CD4-positive, alpha-beta T cell (primary cell): ENCODE measurements at places on chromosomes 4 and X.

DNA sequence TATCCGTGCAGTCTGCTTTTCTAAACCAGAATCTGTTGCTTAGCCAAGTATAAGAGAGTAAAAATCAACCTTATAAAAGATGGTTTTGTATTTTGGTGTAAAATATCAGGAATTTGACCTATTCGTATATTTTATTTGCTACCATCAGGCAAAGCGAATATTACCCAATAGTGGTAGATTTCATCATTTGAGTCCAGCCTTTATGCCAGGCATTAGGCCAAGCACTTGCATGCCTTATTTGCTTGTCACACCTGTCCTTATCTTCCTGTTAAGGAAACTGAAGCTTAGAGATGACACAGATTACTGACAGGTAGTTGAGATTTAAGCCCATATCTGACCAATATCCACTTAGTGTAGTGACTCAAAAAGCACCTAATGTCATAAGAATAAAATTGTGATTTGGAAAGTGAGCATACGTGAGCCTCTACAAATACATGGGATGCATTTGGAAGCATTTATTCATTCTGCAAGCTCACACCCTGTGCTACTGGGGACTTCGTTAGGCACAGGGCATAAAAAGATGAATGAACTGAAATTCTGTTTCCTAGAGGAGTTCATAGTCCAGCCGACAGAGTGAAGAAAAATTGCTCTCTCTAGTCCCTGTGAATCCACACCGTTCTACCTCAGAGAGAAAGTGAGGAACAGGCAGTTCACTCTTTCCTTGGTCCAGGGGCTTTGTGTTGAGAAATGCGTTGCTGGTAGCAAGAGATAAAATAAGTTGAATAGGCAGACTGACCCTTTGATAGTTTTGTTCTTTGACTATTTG is 2.3 kb upstream of the RNF212 start:
- no peak for DNase-seq

GRCh38 chr4:151426513-151426912 is 17.5 kb downstream of the FHIP1A start:
- DNase-seq: no peak

DNA sequence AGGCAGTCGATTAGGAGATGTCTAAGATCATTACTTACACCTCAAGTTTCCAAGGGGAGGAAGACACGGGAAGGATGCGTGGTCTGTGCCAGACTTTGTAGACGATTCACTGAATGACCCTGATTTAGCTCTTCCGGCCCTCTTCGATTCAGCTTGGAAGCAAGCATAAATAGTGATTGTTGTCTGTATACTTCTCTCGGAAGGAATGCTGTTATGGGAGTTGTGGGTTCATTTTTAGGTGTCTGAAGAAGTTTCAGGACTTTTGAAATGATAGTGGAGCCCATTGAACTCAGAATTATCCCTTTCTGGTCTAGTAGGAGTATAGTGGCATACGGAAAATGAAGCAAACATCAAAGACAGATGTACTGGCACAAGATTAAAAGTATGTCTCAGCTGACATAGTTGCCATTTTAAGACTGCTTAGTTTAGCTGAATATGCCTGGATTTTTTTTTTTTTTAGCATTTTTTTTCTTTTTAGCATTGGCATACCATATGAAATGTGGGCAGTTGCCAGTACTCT is 1.0 kb upstream of the ANKRD17 start:
- DNase-seq: peak; percentile 56

GRCh38 chrX:152912106-152912505 is 14.2 kb downstream of the ZNF185 start:
- DNase-seq: no peak

DNA sequence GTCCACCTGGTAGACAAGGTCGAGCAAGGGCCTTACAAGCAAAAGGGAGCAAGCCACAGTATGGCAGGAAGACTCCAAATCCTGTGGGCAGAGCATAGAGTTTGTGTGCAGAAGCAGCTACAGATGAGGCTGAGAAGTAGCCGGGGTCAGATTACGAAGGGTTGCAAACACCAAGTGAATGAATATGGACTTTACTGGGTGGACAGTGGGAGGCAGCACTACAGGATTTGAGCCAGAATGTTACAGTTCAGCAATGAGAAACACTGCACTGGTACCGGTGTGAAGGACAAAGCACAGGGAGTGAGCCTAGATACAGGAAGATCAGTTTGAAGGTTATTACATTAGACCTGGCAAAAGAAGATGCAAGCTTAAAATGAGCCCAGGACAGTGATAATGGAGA is 46.1 kb upstream of the HOPX start:
- no peak for DNase-seq

DNA sequence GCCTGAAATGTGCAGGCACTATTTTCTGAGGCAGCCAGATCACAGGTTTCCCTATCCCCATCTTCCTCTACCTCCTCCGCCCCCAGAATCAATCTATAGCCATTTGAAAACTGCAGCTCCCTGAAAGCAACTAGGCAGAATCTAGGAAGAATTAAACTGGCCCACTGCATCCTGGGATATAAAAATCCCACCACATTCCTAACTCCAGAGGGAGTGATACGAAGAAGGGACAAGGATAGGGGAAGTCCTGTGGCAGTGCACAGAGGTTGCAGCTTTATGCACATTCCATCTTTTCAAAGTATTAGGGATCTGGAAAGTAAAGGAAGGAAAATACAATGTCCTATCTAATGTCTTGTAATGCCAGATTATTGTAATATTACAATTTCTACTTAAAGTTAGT is 18.3 kb upstream of the HERC3 start:
- no peak for DNase-seq

GRCh38 chr4:14364953-14365536 is 637.2 kb upstream of the CPEB2 start:
- DNase-seq: no peak

- DNase-seq: no peak
Observed at GRCh38 chr4:10983885-10984640, 299.5 kb upstream of the CLNK start.

DNA sequence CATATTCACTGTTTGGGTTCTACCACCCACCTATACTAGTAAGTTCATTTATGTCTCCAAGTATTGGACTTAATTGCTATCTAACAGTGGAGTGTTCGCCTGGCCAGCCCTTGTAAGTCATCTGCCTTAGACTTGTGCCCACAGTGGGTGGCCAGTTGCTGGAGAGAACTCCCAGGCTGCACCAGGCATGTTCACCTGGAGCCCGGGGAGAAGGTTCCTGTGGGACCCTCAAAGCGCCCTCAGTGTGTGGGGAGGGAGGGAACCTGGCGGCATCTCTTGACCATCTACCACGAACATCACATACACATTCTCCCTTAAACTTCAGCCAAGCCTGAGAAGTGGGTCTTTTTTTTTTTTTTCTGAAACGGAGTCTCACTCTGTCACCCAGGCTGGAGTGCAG is 138.1 kb downstream of the CPZ start:
- DNase-seq: no peak

GRCh38 chr4:130031858-130032257 is 935.9 kb downstream of the C4orf33 start:
- DNase-seq: no peak

GRCh38 chr4:137572647-137573046 is 40.4 kb upstream of the PCDH18 start:
- no peak for DNase-seq

DNA sequence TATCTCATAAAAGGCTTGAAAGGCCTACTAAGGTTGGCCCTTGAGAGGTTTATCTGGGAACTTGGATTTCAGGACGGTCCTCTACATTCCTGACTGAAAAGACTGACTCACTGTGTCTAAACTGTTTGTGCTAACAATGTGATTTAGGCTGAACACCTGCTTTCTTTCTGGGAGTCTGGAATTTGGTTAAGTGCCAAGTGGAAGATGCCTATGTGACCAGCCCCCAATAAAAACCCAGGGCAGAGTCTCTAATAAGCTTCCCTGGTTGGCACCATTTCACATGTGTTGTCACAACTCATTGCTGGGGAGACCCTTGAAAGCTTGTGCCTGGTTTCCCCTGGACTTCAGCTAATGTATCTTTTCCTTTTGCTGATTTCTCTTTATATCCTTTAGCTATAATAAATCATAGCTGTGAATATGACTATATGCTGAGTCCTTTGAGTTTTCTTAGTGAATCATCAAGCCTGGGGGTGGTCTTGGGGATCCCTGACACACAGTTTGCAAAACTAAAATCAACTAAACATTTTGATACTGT is 55.1 kb downstream of the GPR82 start:
- no peak for DNase-seq

GRCh38 chr4:174119830-174120229 is 163.6 kb downstream of the FBXO8 start:
- DNase-seq: no peak

DNA sequence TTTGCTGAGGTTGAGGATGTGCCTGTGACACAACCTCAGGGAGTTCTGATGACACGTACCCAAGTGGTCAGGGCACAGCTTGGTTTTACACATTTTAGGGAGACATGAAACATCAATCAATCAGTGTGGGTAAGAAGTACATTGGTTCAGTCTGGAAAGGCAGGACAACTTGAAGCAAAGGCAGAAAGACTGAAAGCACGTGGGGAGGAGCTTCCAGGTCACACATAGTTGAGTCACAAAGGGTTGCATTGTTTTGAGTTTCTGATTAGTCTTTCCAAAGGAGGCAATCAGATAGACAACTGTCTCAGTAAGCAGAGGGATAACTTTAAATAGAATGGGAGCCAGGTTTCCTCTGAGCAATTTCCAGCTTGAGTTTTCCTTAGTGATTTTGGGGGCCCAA is 1910.0 kb upstream of the AGA start:
- DNase-seq: no peak

GRCh38 chr4:177235026-177235425 is 74.6 kb upstream of the NEIL3 start:
- DNase-seq: no peak

DNA sequence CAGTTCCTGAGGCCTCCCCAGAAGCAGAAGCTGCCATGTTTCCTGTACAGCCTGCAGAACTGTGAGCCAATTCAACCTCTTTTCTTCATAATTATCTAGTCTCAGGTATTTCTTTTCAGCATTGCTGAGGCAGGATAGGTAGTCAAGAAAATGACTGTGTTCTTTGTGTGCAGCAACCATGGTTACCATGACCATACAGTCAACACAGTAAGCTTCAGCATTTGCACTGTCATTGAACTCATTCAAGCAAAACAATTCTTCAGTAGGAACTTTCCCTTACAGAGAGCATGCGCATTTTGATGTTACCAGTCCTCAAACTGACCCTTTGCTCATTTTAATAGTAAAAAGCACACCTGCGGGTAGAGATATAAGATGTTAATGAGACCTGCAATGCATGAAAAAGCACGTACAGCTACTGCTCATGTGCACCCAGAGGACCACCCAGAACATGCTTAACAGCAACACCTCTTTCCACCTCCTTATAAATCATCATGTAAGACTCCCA is 180.8 kb downstream of the PRKX start:
- no peak for DNase-seq

GRCh38 chr4:54543088-54543795 is 114.5 kb upstream of the KIT start:
- no peak for DNase-seq

GRCh38 chr4:120753854-120754253 is 168.7 kb downstream of the PRDM5 start:
- DNase-seq: no peak
